CD8-positive, alpha-beta memory T cell (primary cell): ENCODE measurements at places on chromosomes 1 and 21.

- DNase-seq: no peak
Observed at GRCh38 chr1:163824006-163824405, 502.3 kb downstream of the NUF2 start.

DNA sequence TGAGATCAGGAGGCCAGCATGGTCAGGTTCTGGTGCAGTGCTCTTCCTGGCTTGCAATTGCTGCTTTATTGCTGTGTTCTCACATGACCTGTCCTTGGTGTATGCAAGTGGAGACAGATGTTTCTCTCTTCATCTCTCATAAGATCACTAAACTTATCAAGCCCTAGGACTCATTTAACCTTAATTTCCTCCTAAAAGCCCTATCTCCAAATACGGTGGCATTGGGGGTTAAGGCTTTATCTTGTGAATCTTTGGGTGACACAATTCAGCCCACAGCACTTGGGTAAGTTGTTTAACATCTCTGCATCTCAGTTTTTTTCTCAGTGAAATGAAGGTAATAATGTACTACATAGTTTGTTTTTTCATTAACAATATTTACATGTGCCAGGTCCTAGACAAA lies 152.4 kb downstream of the RWDD3 start:
- no peak for DNase-seq

- DNase-seq: no peak
Observed at GRCh38 chr1:16354619-16355018, 2.3 kb upstream of the FBXO42 start.

- no peak for DNase-seq
Observed at GRCh38 chr1:117479086-117479485, 111.8 kb downstream of the MAN1A2 start.

GRCh38 chr1:6450943-6451373 lies 15.0 kb downstream of the TNFRSF25 start:
- no peak for DNase-seq

DNA sequence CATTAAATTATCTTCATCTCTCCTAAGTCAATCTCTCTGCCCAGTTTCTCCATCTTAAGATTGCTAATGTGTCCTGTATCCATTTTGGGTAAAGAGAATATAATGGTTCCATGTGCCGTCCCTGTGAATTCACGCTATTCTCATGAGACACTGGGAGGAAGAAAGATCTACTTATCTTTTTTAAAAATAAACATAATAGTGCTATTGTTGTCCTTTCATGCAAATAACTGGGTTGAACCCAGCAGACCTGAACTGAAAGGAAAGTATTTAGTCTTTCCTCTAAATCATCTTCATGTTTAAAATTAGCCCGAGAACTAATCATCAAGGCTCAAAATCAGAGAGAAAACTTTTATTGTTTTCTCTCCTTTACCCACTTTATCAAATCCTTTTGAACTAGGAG lies 22.4 kb downstream of the SLAMF1 start:
- no peak for DNase-seq

- DNase-seq: no peak
Observed at GRCh38 chr1:54850737-54851136, 36.3 kb downstream of the DHCR24 start.

DNA sequence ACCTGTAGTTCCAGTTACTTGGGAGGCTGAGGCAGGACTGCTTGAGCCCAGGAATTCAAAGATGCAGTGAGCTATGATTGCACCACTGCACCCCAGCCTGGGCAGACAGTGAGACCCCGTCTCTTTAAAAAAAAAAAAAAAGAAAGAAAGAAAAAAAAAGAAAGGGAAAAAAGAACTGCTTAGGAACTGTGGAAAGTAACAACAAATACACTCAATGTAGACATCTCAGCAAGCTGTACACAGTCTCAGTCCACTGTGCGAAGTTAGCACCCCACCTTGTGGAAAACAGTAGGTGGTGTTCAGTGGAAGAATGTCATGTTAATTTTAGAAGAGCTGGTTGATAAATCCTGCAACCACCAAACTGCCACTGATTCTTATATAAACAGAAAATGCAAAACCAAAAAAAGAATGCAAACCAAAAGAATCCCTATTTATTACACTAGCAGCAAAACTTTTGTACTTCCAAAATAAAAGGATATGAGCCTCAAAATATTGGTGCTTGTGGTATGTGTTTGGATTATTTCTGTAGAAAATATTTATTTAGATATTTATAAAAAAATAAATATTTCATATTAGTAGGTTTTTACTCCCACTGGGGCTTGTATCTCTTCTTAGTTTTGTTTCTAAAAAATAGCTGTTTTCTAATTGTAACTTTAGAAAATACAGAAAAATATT lies 31.1 kb downstream of the ALG14 start:
- DNase-seq: no peak

DNA sequence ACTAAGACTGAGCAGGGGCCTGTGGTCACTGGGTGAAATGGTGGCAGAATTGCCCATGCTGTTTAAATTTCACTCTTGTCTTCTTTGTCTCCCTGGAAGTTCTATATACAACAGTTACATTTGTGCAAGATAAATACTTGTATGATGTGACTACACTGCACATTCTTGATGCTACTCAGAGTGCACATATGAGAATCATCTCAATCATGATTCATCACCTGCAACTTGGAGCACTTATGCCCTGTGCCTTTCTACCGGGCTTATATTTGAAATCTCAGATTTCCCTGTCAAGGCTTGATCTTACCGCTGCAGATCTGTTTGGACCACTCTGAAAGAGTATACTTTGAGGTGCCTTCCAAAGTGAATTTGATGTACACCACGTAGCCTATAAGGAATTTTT lies 10.6 kb downstream of the PGM1 start:
- DNase-seq: no peak

DNA sequence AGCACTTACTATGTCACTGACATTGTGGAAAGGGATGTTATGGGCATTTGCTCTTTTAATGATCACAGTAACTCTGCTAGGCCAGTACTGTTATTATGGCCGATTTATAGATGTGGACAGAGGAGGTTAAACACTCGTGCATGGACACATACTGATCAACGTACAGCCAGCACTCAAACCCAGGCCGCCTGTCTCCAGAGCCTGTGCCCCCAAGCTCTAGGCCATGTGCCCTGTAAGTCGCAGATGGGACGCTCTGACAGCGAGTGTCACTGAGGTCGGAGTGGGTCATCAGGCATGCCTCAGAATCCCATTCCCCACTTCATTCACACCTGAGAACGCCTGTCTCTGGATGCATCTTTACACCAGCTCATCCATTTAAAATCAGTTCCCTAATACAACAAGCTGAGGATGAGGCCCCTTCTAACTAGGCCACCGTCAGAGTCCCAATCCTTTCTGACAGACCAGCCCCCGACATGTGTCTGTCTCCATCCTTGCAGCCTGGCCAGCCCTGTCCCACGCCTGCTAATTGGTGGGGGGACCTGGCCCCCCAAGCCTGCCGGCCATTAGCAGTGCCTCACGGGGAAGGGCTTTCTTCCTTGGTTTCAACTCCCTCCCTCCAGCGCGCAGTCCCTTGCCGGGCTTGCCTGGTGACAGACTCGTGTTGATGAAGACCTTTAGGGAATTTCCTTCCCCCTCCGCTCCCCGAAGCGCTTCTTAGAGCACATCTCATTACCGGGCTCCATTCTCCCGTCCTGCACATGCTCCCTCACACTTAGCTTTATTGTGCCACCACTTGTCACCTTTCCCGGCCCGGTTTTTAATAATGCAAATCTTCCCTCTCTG lies 436.8 kb downstream of the KIF26B start:
- DNase-seq: no peak

DNA sequence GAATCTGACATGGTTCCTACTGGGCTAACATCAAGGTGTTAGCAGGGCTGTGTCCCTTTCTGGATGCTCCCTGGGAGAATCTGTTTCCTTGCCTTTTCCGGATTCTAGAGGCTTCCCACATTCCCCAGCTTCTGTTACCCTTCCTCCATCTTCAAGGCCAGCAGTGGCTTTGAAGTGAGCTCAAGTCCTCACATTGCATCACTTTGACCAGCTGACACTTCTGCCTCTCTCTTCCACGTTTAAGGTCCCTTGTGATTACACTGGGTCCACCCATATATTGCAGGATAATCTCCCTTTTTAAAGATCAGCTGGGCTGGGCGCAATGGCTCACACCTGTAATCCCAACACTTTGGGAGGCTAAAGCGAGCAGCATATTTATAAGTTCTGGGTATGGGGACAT lies 33.1 kb downstream of the CNST start:
- no peak for DNase-seq

DNA sequence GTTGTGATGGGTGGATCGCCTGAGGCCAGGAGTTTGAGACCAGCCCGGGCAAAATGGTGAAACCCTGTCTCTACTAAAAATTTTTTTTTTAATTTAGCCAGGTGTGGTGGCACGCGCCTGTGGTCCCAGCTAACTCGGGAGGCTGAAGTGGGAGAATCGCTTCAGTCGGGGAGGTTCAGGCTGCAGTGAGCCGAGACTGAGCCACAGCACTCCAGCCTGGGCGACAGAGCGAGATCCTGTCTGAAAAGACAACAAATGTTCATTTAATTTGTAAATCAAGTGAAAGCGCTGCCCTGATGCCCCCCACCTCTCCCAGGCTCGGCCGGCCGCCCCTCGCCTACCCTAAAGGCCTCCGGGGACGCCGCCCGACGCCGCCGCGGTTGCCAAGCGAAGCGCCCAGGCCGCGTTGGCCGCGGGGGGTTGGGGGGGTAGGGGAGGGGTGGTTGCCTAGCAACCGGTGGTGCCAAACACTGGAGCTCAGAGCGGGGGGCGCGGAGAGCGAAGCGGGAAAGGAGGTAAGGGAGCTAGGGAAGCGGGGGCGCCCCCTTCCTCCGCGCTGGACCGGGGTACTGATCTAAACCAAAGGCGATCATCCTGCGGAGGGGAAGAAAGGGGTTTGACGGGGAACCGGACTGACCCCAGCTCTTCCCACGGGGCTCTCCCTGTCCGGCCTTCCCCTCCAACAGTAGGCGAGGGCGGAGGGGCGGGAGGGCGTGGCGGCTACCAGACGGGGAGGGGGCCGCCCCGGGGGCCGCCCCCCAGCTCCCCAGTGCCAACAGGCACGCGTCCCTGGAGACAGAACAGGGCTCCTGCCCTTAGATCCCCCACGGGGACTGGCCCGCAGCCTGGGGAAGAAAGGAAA lies at the start of gene TEKT2:
Gene TEKT2 (plus strand): TSS at position 460 of the 862 bp plus-strand sequence. CDS start 828 bp downstream, outside the sequence.
- DNase-seq: no peak

DNA sequence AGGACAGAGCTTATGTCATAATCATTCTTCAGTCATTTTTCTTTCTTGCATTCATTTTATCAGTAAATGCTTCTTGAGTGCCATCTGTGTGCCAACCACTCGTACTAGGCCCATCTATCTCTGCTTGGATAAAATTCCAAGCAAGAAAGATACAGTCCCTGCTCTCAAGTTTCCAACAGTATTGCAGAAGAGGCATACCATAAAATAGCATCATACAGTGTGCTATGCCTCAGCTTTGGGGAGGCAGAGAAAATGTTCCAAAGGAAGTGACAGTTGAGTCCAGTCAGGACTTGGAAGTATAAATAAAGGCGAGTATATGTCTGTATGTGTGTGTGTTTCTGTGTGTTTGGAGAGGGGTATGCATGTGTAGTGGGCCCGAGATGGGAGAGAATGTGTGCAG lies 113.4 kb upstream of the HOOK1 start:
- no peak for DNase-seq

DNA sequence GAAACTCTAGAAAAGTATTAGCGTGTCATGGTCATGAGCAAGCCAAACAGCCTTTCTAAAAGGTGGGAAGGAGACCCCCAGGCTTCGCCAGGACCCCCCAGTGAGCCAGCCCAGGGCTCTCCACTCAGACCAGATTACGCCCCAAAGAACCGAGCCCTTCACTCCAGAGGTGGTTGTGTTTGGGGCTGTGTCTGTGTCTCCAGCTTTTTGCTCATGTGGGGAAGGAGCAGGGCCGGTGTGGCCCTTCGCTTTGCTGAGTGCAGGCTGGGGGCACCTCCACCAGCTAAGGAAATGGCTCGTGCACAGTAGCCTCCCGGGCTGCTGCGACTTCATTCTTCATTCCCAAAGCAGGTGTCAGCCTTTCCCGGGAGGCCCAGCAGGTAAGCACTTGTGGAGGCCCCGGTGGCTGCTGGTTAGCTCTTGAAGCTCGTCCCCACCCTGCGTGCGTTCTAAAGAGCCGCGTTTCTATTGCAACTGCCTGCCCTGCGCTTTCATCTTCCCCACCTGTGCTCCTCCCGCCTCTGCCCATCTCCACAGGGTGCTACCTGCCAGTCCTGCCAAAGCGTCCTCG lies 531 bp downstream of the TSPEAR start:
- DNase-seq: no peak

GRCh38 chr1:19744335-19744743 lies 55.4 kb downstream of the TMCO4 start:
- no peak for DNase-seq

DNA sequence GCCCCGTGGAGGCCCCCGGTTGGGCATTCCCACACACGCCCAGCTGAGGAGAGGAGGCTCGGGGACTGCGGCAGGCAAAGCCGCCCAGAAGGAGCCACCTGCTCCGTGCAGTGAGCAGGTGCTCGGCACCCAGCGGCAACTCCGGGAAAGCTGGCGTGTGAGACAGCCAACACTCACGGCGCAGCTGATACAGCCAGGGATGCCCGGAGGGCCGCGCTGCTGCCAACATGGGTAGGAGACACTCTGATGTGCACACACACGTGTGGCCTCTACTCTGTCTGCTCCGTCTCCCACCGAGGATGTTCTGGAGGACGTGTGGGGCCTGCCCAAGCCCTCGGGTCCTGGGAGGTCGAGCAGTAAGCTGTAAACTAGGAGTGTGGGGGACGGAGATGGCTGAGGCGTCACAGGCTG lies 12.9 kb downstream of the MORN1 start:
- DNase-seq: no peak

DNA sequence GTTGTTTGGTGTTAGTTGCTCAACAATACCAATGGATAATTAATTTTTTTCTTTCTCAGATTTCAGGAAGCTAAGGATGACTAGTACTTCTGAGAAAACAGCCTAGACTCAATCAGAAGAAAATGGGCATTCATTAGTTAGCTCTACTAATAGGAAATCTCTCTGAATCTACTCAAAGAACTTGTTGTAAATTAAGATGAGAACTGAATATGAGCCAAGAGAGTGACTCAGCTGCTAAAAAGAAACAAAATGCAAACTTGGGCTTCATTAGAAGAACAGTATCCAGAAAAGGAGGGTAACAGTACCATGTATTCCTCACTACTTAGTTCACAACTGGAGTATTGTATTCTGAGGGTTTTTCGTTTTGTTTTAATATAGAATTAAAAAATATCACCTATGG lies 12.5 kb downstream of the FOXJ3 start:
- no peak for DNase-seq
